ENCODE measurements at places on chromosomes 16 and 17.

DNA sequence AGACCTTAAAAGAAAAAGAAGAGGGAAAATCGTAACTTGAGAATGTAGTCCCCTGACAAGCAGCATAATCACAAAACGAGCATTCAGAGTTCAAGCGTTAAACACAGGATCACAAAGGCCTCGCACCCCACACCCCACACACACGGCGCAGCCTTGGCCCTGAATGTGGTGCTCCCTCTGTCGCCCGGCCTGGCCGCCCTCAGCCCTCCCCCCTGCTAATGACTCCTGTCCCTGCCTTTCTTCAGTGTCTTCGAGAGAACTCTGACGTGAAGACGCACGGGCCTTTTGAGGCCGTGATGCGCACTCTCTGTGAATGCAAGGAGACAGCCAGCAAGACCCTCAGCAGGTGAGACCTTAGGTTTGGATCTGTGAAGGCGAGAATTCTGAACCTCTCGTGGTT is 47.5 kb upstream of the ENDOV start:
- no peak for DNase-seq

- peak; percentile 68 for DNase-seq
These were observed 33.2 kb downstream of the CYB5D2 start for GRCh38 chr17:4175921-4176807.

DNA sequence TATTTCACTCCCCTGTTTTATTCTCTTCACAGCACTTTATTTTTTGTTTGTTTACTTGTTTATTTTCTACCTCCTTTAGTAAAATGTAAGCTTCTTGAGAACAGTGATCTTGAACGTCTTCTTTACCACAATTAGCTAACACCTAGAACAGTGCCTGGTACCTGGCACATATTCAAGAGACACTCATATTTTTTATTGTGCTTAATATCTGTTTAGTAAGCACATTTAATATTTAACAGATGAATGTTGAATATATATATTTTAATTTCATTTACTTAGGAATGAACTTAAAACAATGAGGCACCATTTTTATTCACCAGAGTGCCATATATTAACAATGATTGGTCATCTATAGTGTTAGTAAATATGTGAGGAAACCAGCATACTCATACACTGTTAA is 130.2 kb downstream of the STXBP4 start:
- DNase-seq = no peak

- peak; percentile 24 for DNase-seq
These were observed 60.8 kb upstream of the MED9 start for GRCh38 chr17:17416007-17416399.

DNA sequence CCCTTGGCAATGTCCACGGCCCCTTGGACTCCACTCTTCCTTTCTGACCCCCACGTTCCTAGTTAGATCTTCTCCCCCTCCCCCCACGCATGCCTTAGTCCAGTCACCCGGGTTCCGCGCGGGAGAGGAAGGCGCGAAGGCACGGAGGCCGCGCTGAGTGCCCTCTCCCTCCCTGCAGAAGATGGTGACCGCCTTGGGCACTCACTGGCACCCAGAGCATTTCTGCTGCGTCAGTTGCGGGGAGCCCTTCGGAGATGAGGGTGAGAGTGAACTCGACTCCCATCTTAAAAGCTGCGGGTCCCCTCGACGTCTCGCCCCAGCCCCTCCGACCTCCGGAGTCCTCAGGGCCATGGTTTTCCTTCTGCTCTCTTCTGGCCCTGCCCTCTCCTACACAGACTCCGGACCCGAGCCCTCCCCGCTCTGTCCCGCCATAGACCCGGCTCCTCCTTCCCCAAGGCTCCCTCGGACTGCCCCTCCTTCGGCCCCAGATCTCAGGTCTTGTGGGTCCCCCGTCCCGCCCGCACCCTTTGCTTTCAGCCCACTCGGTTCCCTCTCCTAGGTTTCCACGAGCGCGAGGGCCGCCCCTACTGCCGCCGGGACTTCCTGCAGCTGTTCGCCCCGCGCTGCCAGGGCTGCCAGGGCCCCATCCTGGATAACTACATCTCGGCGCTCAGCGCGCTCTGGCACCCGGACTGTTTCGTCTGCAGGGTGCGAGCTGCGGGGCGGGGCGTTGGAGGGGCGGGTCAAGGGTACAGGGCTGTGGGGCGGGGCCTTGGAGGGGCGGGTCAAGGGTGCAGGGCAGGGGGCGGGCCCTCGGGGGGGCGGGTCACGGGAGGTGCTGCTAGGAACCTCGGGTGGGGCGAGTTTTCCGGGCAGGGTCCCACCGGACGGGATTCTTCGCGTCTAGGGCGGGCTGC is 4.6 kb downstream of the TGFB1I1 start:
- peak; percentile 70 for DNase-seq

DNA sequence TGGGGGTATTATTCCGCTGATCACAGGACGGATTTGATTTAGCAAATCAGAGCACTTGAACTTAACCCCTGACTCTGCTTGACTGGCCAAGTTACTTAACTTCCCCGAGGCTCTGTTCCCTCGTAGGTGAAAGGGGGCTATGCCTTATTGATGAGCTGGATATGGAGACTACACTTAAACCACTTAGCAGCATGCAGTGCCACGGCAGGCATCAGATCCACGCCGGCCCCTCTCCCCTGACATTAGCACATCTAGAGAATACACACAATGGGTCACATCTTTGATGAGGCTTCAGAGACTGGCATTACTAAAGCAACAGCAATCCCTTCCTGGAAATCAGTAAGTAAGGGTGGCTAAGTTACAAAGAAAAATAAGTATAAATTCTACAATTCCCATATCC is 71.0 kb downstream of the ABCC12 start:
- DNase-seq = no peak

DNA sequence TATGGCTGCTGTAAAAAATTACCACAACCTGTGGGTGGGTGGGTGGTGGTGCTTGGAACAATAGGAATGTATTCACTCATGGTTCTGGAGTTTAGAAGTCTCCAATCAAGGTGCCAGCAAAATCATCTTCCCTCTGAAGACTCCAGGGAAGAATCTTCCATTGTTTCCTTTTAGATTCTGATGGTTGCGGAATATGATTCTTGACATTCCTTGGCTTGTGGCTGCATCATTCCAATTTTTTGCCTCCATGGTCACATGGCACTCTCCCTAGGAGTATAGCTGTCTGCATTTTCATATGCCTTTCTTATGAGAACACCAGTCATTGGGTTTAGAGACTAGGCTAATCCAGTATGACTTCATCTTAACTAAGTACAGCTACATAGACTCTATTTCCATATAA is 401.0 kb downstream of the HS3ST3B1 start:
- no peak for DNase-seq

DNA sequence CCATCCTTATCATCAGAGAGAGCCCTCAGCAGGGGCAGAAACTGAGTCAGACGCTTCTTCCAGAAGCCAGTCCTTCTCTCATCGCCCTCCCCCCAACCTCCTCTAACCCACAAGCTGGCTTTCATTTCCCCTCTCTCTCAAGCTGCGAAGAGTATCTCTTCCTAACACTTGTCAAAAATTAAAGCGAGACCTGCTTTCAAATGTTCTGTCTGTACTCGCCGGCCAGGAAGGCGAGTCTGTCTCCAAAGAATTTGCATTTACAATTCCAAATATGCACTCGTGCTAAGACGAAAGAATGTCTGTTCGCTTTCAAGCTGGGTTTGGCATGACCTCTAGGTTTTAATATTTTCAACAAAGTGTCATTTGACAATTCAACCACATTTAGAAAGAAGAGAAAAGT is 140.4 kb downstream of the RGS9 start:
- DNase-seq = no peak

DNA sequence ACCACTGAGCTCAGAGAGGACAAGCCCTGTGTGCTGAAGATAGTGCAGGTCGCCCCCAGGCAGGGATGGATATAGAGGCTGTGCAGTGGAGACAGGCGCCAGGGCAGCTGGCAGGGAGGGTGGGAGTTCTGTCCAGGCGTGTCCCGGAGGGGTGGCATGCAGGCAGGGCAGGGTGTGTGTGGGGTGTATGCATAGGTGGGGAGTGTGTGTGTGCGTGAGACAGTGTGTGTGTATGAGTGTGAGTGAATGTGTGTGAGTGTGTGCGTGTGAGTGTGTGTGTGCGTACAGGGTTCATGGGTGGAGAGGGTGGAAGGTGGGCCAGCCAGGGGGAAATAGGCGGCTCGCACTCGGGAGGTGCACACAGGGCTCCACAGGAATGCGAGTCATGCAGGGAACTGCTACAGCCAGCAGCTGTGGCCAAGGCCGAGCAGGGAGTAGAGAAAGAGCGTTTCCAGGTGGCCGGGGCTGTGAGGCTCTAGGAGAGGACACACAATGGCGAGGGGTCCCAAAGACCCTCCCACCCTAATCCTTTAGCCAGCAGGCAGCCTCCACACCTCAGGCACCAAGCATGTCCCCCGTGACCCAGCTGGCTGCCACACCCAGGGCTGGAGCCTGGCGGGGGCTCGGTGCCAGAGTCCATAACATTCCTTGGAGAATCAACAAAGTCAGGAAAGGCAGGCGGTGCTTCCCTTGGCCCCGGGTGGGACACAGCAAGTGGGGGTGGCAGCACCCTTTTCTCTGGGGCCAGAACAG is 4.6 kb downstream of the PLCD3 start:
- DNase-seq = no peak

GRCh38 chr17:6064868-6065267 is 5.3 kb upstream of the WSCD1 start:
- no peak for DNase-seq

DNA sequence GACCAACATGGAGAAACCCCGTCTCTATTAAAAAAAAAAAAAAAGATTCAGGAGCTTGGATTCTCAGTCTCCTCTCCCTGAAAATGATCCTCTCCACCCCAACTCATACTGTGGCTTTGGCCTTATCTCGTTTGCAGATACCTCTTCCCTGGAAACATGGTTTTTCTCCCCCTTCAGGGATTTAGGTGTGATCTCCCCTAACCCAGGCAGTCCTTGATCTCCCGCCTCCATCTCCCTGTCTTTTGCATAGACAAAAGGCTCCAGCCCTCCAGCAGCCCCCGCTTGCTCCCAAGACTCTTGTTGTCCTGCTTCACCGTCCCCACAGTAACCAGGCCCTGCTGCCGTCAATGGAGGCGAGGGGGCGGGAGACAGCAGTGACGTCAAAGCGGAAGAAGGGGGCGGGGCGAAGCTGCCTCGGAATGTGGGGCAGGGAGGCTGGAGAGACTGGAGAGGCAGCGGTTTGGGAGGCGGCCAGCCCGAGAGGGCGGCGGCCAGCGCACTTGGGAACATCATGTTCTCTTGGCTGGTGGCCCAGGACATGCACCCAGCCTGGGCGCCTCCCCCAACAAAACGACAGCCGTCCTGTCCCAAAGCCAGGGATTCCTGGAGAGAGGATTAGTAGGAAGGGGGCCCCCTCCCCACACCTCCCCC is 1.9 kb upstream of the PER1 start:
- peak; percentile 95 for DNase-seq

- no peak for DNase-seq
These were observed 13.4 kb downstream of the EPN2 start for GRCh38 chr17:19250421-19251173.

- DNase-seq = no peak
These were observed 13.9 kb downstream of the SNN start for GRCh38 chr16:11681976-11682654.

DNA sequence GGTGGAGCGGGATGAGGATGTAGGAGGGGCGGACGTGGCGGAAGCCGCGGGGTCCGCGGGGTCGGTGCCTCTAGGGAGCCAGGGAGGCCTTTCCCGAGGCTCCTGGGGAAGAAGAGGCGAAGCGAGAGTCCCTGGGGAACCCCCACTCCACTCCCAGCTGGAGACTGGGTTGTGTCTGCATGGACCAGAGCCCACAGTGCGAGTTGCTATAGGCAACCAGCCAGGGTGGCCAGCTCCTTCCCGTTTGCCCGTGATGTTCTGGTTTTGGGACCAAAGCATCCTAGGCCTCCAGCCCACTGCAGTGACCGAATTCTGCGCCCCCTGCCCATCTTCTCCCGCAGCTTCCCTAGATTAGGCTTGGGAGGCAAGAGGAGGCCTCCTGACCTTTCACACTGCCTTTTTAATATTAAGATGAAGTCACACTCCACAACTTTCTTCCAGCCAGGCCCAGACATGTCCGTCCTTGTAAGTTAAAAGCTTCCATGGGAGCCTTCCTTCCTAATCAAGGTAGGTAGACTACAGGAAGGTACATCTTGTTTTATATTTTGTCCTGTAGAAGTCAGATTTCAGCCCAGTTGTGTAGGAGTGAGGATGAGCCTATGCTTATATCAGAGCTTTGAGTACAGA is 469 bp downstream of the AMZ2 start:
- no peak for DNase-seq

DNA sequence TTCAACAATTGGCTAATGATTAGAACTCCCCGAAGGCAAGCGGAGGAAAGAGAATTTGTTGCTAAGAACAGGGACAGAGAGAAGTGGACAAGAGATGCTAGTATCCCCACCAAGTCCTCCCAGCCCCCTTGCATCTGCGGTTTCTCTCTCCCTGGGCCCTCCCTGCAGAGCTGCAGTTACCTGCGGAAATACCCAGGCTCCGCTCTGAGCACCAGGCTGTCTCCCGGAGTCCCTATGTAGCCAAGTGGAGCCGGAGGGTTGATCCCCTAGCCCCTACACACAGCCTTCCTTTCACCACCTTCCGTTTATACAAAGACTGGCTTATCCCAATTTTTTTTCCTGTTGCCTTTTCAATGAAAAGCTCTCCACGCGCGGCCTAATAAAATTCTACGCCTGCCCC is 834.4 kb downstream of the KCNJ2 start:
- no peak for DNase-seq

- DNase-seq = no peak
These were observed 39.8 kb downstream of the TMEM11 start for GRCh38 chr17:21174186-21174585.

DNA sequence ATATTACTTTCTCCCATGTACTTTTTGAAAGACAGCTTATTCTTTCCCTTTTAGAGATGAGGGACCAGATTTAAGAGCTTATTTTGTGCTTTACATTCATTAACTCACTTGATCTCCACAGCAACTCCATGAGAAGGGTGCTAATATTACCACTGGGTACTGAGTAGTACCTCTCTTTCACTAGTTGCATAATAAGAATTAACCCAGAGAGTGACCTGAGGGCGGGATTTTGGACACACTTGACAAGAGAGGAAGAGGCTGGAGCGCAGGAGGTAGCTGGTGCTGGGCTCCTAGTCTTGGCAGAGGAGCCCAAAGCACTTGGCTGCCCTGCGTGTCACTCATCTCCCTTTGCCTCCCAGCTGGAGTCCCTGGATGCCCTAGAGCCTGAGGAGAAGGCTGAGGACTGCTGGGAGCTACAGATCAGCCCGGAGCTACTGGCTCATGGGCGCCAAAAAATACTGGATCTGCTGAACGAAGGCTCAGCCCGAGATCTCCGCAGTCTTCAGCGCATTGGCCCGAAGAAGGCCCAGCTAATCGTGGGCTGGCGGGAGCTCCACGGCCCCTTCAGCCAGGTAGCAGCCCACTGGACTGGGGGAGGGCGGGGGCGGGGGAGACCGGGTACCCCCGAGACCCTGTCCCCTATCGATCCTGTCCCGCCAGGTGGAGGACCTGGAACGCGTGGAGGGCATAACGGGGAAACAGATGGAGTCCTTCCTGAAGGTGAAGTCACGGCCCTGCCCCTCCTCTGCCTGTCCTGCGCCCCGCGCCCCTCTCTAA is 1.7 kb upstream of the MAZ start:
- DNase-seq = no peak
